ENCODE measurements at places on chromosomes 1 and 21.

DNA sequence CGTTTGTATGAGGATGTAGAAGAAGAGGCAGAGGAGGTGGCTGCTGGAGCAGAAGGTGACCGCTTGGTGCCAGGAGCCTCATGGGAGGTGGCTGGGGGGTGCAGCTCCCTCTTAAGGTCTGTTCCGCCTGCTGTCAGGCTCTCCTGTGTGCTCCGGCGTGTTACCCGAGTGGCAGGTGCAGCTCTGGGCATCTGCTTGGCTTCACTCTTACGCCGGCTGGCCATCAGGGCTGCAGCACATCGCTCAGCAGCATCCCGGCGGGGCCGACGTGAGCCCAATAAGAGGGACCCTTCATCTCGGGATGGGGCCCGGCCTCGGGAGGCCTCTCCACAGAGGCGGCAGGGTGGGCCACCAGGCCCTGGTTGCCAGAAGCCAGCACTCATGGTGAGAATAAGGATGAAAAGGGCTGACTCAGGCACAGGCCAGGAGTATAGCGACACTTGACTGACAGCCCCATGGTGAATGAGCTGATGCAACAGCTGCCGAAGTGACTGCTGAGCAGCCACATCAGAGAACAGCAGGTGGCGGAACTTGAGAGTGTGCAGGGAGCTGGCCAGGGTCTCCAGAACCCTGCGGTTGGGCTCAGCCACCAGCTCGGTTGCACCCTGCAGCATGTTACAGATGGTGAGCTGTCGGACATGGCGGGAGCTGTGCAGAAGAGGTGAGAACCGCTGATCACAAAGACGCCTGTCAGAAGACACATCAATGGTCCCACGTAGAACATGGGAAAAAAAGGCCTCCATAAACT, 17.5 kb downstream of the LRRC41 start:
- DNase-seq = peak; percentile 11

GRCh38 chr1:111745675-111746613, 6.7 kb upstream of the INKA2 start:
- no peak for DNase-seq

DNA sequence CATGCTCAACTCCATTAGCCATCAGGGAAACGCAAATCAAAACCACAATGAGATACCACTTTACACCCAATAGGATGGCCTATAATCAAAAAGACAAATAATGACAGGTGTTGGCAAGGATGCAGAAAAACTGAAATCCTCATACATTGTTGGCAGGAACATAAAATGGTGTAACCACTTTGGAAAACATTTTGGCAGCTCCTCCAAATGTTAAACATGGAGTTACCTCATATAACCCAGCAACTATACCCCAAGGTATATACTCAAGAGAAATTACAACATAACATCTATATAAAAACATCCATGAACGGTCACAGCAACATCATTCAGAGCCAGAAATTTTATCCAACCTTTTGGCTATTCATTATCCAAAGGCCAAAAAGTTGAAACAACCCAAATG, 11.6 kb downstream of the EIF4G3 start:
- no peak for DNase-seq

- no peak for DNase-seq
Observed at GRCh38 chr1:41342774-41343355, 18.4 kb upstream of the FOXO6 start.

DNA sequence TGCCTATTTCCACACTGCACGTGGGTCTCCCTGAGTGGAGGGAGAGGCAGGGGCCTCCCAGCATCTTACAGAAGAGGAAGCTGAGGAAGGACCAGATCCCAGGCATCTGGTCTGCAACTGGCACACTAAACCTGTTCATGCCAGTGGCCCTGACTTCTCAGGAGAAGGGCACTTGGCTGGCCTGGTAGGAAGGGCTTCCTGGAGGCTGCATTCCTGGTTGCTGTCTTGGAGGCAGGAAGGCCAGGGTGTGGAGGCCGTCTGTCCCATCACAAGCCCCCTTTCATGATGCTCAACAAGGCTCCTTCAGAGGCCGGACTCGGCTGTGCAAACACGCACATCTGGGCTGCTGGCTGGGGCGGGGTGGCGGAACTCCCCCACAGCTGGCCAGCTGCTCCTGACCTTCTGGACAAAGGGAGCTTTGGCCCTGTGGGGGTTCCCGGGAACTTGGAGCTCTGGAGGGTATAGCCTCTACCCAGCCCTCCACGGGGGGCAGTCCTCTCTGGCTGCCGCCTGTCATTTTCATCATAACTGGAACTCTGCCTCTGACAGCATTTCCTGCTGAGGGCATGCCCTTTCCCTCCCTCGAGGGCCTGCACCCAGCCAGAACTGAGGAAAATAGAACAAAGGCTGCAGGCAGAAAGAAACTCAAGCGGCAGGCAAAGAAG, 39.2 kb upstream of the POU3F1 start:
- no peak for DNase-seq

DNA sequence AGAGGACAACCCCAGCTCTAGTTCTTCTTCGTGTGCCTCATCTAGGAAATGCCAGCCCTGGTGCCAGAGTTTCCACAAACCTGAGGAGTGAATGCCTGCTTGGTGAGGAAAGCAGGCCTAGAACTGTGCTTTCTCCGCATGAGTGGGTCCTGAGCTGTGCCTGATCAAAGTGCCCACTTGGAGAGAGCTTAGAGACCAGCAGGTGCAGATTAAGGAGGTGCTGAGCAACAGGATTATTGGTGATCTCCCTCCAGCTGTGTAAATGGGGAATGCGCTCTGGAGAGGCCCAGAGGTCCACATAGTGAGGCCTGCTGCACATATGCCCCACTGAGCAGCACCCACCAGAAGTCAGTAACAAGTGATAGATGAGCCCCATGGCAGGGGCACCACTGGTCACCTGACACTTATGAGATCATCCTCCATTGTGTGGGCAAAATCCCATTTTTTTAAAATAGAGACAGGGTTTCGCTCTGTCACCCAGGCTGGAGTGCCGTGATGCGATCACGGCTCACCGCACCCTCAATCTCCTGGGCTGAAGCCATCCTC, 127.2 kb upstream of the ZC3H12A start:
- no peak for DNase-seq

DNA sequence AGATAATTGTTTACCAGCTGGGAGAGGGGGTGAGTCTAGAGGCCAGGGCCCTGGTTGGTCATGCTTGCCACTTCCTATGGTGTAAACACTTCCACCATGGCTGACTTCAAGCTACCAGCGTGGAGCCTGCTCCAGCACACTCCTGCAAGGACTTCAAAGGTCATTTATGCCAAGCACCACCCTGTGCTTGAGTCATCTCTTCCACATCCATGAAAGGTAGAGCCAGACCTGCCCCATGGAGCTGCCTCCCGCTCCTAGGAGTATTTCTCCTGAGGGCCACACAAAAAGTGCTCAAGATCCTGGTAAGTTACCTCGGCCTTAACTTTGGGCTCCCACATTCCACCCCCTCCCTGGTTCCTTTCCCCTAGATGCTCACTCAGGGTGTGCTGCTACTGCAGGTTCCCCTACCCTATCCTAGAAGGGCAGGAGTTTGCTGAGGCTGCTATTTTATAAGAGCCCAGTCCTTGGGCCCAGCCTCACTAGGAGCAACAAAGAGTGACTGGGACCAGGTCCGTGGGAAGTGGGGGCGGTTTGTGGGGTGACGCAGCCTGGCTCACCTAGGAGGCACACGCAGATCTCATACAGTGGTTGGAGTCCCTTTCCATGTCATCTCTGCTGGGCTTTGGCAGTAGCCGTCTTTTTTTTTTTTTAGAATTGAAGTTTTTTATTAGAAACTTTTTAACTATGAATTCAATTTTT, 2.4 kb downstream of the RAB7B start:
- DNase-seq = no peak

- DNase-seq = no peak
Observed at GRCh38 chr21:45102391-45102932, 28.1 kb downstream of the ADARB1 start.

DNA sequence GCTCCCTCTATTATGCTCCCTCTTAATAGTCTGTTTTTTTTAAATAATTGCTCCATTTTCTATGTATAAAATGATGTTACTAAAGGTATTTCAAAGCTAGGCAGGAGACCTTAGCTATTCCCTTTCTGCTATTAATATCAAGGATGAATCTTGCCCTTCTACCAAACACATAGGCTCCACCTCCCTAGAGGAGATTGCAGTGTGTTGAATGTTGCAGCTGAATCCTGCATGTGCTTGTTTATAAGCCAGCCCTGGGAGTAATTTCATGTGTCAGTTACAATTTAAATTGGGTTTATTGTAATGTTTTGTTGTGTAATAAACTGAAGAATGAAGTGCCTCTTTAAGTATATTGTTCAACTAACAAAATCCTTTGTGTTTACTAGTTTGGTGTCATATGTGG, 66.0 kb downstream of the TMEM200B start:
- no peak for DNase-seq

GRCh38 chr1:161727256-161727924, 6.0 kb downstream of the FCRLB start:
- peak; percentile 64 for DNase-seq

GRCh38 chr1:205528887-205529825, 24.7 kb downstream of the CDK18 start:
- peak; percentile 74 for DNase-seq

- DNase-seq = no peak
Observed at GRCh38 chr1:66243548-66244130, 290.3 kb upstream of the SGIP1 start.

GRCh38 chr1:153608089-153608682, 4.8 kb downstream of the S100A16 start:
- DNase-seq = no peak

DNA sequence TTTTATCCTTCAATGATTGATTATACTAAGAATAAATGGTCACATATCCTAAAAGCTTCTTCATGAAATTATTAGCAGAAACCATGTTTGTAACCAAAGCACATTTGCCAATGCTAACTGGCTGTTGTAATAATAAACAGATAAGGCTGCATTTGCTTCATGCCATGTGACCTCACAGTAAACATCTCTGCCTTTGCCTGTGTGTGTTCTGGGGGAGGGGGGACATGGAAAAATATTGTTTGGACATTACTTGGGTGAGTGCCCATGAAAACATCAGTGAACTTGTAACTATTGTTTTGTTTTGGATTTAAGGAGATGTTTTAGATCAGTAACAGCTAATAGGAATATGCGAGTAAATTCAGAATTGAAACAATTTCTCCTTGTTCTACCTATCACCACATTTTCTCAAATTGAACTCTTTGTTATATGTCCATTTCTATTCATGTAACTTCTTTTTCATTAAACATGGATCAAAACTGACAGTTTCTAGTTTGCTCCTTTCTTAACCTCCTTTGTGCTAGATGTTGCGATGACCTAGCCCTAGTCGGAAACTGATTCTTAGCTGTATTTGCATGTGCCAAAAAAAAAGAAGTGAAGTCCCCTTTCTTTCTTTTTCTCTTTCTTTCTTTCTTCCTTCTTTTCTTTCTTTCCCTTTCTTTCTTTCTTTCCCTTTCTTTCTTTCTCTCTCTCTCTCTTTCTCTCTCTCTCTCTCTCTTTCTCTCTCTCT, 45.1 kb downstream of the MAP3K7CL start:
- no peak for DNase-seq

GRCh38 chr1:54168206-54168965, 15.6 kb upstream of the CDCP2 start:
- no peak for DNase-seq

DNA sequence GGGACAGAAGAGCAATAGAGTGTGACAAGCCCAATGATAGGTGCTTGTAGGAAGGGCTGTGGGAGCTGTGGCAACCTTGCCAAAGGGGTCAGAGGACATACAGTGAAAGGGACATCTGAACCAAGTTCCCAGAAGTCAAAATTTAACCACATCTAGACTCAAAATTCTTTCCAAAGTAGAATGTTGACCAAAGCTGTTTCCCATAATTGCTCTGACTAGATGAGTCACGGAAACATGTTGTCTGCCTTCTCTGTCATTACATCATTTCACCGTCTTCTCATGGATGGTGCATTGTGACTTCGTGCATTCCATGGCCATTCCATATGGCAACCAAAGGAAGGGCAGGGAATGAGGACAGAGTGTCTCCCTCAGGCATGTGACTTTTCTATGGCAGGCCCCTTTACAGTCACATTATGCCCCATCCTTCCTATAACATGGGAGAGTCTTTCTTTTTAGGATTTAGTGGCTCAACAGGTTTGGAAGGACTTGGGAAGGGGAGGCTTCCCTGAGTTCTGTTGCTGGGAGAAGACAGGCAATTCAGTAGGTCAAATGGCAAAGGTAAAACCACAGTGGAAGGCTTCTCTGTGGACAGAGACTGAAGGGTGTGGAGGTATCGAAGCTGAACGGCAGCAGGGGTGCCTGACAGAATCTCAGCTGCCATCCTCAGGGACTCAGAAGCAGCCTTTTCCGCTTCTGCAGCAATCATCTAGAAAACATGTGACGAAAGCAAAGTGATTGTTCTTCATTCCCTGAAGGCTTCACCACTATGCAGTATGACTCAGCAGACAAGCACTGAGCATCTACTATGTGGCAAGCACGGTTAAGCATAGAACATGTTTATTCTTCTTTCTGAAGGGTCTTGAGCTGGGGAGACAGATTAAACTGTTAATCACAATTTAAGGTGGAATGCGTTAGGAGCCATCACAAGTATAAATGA, 24.7 kb downstream of the NPHS2 start:
- DNase-seq = no peak

DNA sequence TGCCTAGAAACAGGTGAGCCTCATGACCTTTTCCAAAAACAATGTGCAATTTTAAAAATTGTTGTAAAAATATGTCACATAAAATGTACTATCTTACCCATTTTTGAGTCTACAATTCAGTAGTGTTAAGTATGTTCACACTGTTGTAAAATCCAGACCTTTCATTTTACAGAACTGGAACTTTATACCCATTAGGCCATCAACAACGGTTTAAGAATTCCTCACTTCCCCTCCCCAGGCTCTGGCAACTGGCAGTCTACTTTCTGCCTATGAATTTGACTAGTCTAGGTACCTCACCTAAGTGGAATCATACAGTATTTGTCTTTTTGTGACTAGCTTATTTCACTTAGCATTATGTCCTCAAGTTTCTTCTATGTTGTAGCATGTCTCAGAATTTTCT, 8.6 kb downstream of the CTSE start:
- DNase-seq = no peak

DNA sequence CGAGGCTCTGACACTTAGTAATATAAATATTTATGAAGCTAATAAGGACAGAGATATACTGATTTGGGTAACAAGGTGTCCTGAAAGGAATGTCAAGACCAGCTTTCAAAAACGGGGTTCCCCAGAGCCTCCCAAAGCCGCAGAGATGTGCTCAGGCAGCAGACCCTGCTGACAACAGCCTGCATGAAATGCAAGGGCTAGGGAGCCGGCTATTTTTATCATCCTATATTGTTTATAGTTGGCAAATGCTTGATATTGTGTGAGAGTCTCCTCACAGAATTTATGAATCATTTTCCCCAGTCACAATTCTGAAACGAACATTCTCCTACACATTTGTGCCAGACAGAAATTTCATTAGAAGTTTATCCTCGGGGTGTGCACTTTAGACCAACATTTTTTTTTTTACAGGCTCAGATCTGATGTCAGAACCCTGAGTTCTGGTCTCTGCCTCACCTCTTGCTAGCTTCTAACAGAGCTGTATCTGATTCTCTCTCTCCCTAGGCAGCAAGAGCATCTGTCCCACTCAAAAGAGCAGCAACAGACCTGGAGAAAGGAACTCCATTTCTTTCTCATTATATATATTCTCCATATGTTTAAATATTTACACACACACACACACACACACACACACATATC, 302.3 kb upstream of the PLD5 start:
- DNase-seq = no peak

Data from CD4-positive, alpha-beta T cell treated with Interleukin-12 subunit alpha and Interleukin-12 subunit beta, for 1 hour (primary cell).